ENCODE measurements at places on chromosomes 13 and 19.

DNA sequence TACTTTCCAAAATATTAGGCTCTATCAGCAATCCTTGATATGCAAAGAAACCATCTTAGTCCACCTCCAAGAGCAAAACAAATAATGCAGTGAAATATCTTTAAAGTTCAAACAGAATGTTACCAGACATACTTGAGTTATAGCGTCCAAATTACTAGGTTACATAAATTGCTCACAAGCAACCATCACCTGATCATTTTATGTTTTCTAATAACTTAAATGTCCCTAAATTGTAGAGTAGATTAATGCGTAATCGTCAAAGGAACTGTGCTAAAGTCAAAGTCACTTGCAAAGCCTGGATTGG, 350.6 kb upstream of the ARGLU1 start:
- no peak for DNase-seq

- no peak for DNase-seq
Measured at GRCh38 chr19:58037927-58038687, 4.3 kb downstream of the ZSCAN1 start.

GRCh38 chr13:106372199-106373155, 163.0 kb downstream of the EFNB2 start:
- no peak for DNase-seq

- DNase-seq: no peak
Measured at GRCh38 chr19:33558151-33558550, 36.6 kb upstream of the PEPD start.

Measured in CD4-positive, alpha-beta T cell (primary cell).